ENCODE measurements at places on chromosomes 3 and 15.

GRCh38 chr15:41438206-41438605 lies 21.3 kb downstream of the RTF1 start:
- no peak for DNase-seq

- no peak for DNase-seq
Measured at GRCh38 chr15:57216288-57216687, 160.0 kb upstream of the CGNL1 start.

GRCh38 chr3:39398700-39399099 lies 7.8 kb upstream of the RPSA start:
- DNase-seq, result no peak

- DNase-seq, result no peak
Measured at GRCh38 chr3:173886-174285, 22.7 kb upstream of the CHL1 start.

- DNase-seq, result no peak
Measured at GRCh38 chr3:126259411-126260391, 79.3 kb upstream of the ALDH1L1 start.
